ENCODE measurements at places on chromosomes 13 and 19.

GRCh38 chr13:45325806-45326205 is 15.2 kb downstream of the TPT1 start:
- peak; percentile 79 for DNase-seq

DNA sequence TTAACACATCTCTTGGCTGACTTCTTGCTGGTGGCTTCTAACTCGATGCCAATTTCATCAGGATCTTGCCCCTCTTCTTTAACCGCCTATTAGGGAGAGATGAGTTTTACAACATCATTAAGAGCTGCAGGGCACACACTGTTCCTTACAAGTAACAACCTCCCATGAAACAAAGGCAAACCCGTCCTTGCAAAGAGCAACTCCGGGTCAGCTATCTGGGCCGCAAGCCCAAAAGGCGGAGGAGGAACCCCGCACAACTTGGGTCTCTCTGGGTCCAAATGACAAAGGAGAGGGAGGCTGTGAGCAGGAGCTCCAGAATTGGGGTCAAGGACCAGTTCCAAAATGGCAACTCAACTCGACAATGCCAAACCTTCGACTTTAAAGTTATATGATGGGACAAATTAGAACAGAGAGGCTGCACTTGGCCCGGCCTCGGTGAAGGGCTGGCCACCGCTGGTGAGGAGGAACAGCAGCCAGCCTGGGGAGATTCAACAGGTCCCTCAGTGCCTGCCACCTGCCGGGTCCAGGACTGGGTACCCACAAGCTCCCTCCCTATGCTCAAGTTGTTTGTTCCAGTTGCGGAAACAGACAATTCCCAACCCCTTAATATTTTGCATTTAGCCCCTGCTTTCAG is 1.1 kb downstream of the SAFB2 start:
- DNase-seq = no peak

DNA sequence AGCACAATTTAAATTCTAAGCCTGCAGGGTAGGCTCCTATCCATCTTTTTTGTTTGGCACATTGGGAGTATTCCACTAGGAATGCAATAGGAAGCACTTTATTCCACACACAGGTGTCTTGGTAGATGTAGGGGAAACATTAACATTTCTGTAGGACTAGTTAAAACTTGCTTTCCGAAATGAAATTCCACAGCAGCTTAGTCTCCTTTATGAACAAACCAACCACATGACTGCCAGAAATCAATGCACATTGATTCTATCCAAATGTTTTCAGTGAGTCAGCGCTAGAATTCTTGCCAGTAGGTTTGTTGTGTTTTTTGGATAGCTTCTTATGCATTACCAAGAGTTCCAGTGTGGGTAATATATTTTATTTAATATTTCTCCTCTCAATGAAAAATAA is 207.9 kb upstream of the CSNK1A1L start:
- peak; percentile 71 for DNase-seq

- DNase-seq = no peak
These were observed 61.4 kb upstream of the TEX29 start for GRCh38 chr13:111259058-111259457.

- no peak for DNase-seq
These were observed 136.6 kb downstream of the OLFM4 start for GRCh38 chr13:53165261-53165660.

GRCh38 chr13:67071918-67072598 is 158.1 kb downstream of the PCDH9 start:
- DNase-seq = no peak

DNA sequence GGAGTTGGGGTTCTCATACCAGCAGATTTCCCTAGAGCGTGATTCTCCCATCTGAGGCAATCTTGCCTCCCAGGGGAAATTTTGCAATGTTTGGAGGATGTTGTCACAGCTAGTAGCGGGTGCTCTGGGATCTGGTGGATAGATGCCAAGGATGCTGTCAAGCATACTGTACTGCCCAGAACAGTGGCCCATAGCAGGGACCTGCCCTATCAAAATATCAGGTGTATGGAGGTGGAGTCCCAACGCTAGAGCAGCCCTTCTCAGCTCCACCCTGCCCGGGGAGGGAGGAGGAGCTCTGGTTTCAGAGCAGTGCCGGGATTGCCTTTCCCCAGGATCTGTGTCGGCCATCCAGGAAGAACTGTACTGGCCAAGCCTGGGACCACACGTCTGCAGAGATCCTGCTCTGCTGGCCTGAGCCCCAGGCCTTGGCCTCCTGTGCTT is 10.9 kb upstream of the QTRT1 start:
- no peak for DNase-seq

GRCh38 chr13:93963266-93964145 is 516.0 kb downstream of the DCT start:
- no peak for DNase-seq

DNA sequence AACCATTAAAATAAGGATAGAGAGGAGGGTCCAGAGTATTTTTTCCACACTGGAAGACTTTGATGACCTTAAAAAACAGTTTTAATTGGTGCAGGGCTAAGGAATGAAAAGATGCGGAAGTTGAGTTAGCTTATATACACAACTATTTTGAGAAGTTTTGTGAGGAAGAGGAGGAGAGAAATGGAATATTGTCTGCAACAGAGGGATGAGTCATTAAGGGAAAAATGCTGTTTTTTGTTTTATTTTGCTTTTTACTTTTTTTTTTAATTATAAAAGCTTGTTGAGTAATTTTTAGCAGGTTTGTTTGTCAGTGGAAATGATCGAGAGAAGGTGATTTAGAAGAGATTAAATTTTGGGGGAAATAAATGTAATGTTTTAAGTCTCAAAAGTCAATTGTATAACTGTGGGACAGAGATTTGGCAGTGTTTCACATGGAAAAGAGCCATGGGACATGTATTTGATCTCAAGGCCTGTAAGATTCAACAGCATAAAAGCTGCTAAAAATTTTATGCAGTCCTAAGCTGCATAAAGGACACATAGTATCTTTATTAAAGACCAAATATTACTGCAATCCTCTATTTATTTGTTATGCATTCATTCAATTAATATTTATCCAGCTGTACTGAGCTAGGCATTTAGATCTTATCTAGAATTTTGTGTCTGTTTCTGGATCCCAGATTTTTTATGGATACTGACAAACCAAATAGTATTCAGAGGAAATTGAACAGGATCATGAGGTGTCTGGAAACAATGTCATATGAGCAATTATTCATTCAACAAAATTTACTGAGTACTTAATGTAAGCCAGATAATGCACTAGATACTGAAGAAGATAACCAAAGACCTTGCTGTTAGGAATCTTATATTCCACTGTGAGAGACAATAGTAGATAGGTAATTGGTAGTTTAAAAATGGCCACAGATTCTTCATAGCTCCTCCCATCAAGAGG is 72.7 kb downstream of the DNAJC15 start:
- DNase-seq = no peak

GRCh38 chr13:59728896-59729545 is 434.7 kb downstream of the DIAPH3 start:
- no peak for DNase-seq

- DNase-seq = no peak
These were observed 3.8 kb downstream of the PRTN3 start for GRCh38 chr19:844546-844971.

DNA sequence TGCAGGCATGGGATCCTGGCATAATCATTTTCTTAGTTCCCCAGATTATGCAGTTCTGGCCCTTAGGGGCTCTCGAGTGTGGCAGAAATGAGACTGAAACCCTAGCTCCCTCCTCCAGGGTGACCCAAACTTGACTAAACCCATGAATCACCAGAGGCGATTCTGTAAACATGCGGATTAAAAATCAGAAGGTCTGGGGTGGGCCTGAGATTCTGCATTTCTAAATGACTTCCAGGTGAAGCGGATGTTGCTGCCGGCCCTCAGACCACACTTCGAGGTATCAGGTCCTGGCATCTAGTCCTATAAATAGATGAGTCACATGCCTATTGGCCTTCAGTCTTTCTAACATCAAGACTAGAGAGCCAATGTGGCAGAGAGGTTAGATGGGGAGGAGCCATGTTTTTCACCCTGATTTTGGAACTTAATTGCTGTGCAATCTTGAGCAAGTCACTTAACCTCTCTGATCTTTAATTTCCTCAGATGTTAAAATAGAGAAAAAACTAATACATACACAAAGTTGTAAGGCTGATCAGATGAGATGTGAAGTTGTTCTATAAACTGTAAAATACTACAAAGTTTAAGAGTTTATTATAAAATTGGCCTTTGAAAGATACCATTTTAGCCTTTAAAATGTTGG is 431.2 kb downstream of the FOXO1 start:
- DNase-seq = no peak

GRCh38 chr19:35673121-35673804 is 6.9 kb downstream of the UPK1A start:
- no peak for DNase-seq

- DNase-seq = no peak
These were observed 1467.8 kb downstream of the UQCRFS1 start for GRCh38 chr19:27744926-27745768.

- no peak for DNase-seq
These were observed 950.7 kb upstream of the PRR20A start for GRCh38 chr13:56189978-56190377.

GRCh38 chr19:16456652-16457194 is 15.0 kb downstream of the EPS15L1 start:
- DNase-seq = no peak

DNA sequence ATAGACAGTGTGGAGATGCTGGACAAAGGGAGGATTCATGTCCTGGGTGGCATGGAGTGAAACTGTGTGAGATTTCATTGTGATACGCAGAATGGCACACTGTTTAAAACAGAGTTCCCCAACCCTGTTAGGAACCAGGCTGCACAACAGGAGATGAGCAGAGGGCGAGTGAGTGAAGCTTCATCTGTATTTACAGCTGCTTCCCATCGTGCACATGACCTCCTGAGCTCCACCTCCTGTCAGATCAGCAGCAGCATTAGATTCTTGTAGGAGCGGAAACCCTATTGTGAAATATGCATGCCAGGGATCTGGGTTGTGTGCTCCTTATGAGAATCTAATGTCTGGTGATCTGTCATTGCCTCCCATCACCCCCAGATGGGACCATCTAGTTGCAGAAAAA is 72.5 kb downstream of the RAP2A start:
- peak; percentile 61 for DNase-seq

GRCh38 chr13:52891706-52892105 is 43.3 kb upstream of the PCDH8 start:
- DNase-seq = no peak

DNA sequence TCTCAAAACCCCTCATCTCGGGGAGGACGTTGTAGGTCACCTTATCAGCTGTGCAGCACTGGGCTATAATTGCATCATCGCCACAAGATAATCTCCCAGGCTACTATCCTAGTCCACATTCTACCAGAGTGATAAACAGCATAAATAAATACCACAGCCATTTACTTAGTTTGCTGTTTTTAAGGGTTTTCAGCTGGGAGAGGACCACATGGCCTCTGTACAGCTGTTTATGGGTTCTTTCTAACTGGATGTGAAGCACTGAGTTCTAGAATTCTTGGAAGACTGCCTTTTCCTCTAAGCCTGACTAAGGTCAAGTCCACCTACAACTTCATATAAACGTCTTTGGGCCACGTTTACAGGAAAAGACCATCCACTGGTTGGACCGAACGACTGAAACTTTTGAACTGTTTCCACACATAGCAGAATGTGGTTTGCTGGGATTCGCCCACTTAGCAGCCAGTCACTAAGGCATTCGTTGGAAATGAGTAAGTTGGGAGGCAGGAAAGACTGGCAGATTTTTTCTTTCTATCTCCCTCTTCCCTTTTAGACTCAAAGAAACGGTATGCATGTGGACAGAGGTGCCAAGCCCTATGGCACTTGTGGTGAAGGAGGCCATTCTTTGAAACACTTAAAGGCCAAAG is 752.5 kb upstream of the SGCG start:
- no peak for DNase-seq

- DNase-seq = no peak
These were observed 140.9 kb downstream of the ZNF536 start for GRCh38 chr19:30513082-30513411.

DNA sequence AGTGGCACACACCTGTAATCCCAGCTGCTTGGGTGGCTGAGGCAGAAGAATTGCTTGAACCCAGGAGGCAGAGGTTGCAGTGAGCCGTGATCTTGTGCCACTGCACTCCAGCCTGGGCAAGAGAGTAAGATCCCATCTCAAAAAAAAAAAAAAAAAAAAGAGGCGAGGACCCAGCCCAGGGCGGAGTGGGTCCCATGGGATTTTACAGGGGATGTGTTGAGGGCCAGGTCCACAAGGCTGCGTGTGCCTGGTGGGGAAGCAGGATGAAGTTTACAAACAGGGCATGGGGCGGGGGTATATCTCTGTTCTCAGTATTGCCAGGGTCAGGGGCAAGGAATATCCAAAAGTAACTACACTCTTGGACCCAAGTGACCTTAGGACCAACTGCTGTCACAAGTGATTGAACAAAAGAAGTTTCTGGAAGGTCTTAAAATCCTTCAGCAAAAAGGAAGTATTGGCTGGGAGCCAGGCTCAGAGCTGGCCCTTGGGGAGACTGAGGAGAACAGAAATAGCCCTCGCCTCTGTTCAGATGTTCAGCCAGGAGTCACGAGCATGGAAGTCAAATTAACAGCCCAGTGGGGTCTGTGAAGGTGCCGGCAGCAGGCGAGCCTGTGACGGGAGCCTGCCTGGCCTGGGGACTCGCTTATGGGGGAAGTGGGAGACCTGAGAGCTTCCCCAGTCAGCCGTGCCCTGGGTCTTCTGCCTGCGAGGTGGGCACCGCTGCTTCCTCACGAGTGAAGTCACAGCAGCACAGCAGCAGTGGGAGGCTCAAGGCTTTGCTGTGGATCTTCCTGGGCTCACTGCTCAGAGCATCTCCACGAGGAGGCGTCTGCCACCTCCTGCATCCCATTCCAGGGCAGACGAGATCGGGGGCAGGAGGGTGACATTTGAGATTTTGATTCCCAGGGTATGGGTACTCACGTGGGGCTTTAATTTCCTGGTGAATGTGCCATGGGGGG is 6.4 kb downstream of the MYO9B start:
- no peak for DNase-seq
